ENCODE measurements at places on chromosomes 3 and 15.

DNA sequence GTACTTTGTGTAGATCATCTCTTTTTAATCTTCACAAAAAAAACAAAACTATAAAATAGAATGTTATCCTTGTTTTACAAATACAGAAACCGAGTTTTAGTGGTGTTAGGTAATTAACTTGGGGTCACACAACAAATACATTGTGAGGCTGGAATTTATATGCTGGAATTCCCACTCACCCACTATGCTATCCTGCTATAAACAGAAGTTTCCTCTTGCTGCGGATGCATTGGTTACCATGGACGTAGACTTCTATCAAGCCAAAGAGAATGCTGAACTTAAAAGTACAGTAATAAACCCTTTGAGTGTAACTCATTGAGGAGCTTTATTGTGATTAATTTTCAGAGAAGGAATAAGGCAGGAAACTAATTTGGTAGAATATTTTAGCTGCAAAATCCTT is 9.2 kb downstream of the SNAP23 start:
- DNase-seq: no peak

DNA sequence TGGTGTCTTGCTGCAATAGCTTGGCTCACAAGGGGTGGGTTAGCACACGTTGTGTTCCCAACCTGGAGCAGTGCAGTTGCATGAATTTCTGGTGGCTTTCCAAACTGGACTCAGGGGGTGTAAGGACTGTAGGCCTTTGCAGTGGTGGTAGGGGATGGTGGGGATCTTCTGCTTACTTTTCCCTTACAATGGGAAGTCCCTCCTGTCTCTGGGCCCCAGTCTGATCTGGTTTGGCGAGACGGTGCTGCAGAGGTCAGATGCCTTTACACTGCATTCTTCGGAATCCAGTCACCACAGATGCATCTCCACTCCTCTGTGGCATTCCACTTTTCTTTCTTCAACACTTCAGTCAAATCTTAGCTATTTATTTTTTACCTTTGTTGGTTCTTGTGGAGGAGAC is 132.1 kb downstream of the DOCK3 start:
- DNase-seq: no peak

DNA sequence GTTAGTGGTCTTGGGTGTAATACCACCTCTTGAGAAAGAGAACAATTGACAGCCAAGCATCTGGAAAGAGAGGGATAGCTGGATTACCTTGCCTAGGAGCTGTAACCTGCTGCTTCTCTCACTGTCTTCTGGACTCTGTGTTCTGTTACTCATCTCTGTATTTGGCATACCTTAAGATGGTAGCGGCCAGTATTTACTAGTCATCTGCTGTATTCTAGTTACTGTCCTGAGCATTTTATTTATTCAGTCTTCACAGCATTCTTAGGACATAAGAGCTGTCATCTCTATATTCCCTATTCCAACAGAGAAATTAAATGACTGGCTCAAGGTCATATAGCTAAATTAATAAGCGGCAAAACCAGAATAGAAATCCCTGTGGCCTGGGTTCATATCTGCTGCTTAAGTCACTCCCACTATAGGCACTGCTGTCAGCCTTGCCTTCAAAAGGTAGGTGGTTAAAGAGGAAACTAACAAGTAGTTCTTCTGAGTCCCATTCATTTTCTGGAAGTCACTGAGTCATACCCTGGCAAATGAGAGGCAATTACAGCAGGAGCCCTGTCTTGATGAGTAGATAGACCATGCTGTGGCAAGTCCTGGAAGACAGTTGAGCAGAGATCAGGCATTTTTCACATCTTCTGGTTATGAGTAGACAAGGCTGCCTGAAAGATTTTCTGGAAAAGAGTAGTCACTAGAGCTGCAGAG is 68.2 kb downstream of the RAB7A start:
- DNase-seq: no peak

- no peak for DNase-seq
Measured at GRCh38 chr3:33795131-33795530, 3.3 kb upstream of the PDCD6IP start.

DNA sequence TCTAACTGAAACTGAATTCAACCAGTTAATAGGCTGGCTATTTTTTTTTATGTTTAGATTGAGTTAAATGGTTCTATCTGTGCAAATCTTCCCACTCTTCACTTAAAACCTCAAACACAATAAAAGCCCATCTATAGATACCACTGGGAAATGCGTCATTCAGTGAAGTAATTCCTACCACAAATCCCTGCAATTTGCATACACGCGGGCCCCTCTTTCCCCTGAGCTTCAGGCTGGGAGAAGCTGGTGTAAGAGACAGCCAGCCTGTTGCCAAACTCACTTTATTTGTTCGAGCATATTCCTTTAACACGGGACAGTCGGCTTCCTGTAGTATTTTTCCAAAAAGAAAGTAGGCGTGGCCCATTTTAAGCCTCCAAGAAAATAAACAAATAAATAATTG is 26.0 kb upstream of the MCTP2 start:
- no peak for DNase-seq

DNA sequence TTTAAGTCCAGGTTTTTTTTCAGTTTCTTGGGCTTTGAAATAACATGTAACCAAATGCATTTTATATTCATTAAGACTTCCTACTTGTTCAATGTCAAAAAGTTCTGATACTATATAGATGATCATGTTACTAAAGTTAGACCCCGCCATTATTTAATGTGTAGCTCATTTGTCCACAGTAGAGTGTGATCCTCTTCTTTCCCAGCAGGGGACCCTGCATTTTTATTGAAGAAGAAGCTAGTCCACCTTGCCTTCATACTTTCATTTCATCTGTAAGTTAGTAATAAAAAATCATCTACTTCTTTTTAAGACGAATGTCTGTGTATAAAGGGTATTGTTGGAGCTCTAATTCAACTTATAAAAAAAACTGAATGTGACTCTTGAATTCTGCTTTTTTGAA is 404.6 kb downstream of the SI start:
- DNase-seq: no peak

GRCh38 chr3:7518456-7518855 is 657.5 kb downstream of the GRM7 start:
- no peak for DNase-seq

GRCh38 chr3:16013568-16013967 is 160.9 kb upstream of the GALNT15 start:
- DNase-seq: no peak

- no peak for DNase-seq
Measured at GRCh38 chr15:65829130-65829764, 37.2 kb upstream of the DENND4A start.

DNA sequence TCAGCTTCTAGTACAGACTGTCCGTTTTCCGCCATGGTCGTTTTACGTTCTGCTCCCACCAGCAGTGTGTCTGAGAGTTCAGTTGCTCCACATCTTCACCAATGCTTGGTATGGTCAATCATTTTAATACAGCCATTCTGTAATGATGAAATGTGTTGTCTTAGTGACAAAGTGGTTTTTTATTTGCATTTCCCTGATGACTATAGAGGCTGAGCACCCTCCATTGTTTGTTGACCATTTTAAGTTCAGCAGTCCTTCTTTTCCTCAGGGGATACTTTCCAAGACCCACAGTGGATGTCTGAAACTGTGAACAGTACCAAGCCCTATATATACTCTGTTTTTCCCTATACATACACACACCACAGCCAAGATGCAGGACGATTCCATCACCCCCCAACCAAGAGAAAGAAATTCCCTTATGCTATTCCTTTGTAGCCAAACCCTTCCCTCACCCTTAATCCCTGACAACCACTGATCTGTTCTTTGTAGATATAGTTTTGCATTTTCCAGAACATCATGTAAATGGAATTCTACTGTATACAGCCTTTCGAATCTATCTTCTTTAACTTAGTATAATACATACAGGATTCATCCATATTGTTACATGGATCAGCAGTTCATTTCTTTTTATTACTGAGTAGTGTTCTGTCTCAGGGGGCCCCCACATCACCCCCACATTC is 55.9 kb downstream of the C3orf20 start:
- DNase-seq: no peak

GRCh38 chr3:128416578-128417211 is 50.0 kb downstream of the DNAJB8 start:
- DNase-seq: no peak

DNA sequence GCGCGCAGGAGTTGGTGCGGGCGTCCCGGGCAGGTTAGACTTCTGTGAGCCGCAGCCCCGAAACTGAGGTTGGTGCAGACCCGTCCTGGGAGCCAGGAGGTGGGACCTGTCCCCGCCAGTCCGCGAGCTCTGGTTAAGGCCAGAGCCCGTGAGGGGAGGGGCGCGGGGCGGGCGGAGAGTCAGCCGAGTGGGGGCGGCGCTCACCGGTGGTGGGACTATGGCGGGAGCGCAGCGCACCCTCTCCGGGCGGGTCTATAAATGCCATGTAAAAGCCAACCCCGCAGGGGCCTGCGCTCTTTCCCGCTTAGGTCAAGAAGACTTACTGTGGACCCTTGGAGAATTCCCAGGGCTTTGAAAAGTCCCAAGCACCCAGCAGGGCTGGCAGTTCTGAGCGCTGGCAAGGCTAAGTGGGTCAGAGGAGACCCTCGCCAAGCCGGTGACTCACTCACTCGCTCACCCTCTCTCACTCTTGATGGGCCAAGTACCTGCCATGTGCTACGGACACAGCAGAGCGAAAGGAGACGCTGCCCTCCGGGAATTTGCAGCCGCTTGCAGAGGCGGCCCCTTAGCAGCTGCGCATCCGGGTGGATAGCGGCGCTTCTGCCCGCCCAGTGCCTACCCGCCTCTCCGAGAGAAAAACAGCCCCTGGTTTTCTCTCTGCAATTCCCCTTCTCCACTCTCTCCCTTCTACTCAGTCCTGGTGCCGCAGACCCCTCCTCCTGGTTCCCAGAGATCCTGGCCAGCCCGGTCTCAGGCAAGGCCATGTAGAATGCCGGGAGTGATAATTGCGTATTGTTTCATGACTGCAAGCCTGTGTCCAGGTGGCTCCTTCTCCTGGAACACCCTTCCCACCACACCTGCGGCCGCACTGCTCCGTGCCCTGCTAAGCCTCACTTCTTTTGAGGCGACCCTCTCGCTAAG is at the start of gene ALDH1L1:
Gene ALDH1L1 (minus strand): TSS at position 110 of the 921 bp plus-strand sequence. CDS start 19,607 bp downstream, outside the sequence.
- DNase-seq: no peak

- no peak for DNase-seq
Measured at GRCh38 chr15:99403597-99403996, 152.3 kb downstream of the LRRC28 start.

- no peak for DNase-seq
Measured at GRCh38 chr3:105157067-105157765, 209.5 kb upstream of the ALCAM start.

DNA sequence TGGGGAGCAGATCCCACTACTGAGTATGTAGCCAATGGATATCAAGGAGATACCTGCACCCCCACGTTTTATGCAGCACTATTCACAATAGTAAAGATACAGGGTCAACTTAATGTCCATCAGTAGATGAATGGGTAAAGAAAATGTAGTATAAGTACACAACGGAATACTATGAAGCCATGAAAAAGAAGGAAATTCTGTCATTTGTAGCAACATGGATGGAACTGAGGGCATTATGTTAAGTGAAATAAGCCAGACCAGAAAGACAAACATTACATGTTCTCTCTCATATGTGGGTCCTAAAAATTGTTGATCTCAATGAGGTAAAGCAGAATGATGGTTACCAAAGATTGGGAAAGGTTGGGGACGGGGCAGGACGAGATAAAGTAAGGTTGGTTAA is 14.6 kb downstream of the PP2D1 start:
- DNase-seq: no peak

GRCh38 chr3:100710261-100710968 is 1.1 kb downstream of the TFG start:
- peak; percentile 25 for DNase-seq

DNA sequence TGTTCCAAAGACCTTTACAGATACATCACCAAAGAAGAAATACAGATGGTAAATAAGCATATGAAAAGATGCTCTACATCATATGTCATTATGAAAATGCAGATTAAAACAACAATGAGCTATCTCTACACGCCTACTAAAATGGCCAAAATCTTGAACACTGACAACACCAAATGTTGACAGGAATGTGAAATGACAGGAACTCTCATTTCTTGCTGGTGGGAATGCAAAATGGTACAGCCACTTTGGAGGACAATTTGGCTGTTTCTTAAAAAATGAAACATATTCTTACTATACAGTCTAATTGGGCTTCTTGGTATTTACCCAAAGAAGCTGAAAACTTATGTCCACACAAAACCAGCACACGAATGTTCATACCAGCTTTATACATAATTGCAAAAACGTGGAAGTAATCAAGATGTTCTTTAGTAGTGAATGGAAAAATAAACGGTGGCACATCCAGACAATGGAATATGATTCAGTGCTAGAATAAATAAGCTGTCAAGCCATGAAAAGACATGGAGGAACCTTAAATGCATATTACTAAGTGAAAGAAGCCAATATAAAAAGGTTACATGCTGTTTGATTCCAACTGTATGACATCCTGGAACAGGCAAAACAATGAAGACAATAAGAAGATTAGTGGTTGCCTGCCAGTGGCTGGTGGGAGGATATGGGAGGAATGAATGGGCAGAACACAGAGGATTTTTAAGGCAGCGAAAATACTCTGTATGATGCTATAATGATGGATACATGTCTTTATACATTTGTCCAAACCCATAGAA is 81.3 kb upstream of the NEDD4 start:
- no peak for DNase-seq

DNA sequence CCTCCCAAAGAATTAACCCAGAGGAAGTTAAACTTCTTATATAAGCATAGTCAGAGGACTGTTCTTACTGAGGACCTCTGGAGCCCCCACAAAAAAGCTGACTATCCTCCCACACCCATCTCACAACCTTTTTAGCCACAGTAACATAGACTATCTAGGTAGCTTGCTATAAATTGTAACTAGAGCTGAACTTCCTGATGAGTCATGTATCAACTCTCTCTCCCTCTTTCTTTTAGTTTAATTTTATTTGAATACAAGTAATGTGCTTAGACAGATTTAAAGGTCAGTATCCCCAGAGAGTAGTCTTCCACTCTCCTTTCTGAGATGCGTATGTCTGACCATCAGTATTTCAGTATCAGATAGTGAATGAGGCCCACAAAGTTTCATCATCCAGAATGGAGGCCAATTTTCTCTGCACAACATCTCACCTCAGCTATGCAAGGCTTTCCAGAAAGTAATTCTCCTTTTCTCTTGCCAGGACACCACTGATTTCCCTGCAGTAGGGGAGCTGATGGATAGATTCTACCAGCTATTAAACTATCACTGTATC is 104.0 kb upstream of the MYRIP start:
- no peak for DNase-seq

- no peak for DNase-seq
Measured at GRCh38 chr3:14658978-14659377, 7.4 kb downstream of the CCDC174 start.

DNA sequence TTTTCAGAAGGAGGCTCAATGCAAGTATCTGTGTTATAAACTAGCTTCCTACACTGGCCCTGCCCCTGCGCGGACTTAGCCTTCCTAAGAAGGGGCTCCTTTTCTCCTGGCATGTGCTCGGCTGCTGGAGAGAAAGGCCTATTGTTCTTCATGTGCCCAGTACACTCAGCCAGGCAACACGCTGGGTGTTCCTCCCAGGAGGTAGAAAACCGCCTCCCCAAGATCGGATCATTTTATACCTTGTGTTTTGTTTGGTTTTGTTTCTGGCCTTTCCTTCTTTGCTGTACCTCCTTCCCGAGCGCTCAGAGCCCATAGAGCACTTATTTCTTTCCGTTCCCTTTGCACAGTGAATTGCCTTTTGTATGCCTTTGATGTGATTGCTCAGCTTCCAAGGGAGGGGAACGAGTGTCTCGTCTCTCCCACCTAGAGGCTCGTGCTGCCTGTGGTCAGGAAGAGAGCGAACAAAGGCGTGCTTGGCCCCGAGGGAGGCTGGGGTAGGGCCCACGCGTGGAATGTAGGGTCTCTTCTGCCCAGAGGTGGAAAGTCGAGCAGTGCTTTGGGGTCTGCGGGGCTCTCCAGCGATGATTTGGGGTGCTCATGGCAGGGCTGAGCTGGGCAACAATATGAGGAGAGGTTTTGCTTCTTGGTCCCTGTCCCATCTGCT is 30.0 kb downstream of the CCNL1 start:
- no peak for DNase-seq
